ENCODE measurements at places on chromosomes 16 and 17. TPM values are rescaled to one million over a fixed set of nuclear protein-coding genes. Genes with fewer than 3 reads are reported as not detected.
A peak's percentile ranks its signal among the peaks of the same experiment; 100 is the strongest.

DNA sequence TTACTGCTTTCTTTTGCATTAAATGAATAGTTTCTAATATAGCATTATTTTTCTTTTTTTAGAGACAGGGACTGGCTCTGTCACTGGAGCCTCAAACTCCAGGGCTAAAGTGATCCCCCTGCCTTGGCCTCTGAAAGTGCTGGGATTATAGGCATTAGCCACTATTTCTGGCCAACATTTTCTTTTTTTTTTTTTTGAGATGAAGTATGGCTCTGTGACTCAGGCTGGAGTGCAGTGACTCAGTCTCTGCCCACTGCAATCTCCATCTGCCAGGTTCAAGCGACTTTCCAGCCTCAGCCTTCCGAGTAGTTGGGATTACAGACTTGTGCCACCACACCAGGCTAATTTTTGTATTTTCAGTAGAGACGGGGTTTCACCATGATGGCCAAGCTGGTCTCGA lies 2.0 kb upstream of the DUXB start:
- DNase-seq, result no peak

- no peak for DNase-seq
These were observed 119.1 kb upstream of the XYLT1 start for GRCh38 chr16:17589898-17590297.

- DNase-seq, result no peak
These were observed 57.7 kb upstream of the ACSF3 start for GRCh38 chr16:89035669-89036570.

GRCh38 chr17:82158825-82159224 lies 53.8 kb downstream of the CCDC57 start:
- no peak for DNase-seq

- DNase-seq, result no peak
These were observed 36.4 kb upstream of the VPS4A start for GRCh38 chr16:69274699-69275235.

GRCh38 chr16:85675251-85675874 lies 13.4 kb downstream of the GINS2 start:
- DNase-seq, result no peak

- no peak for DNase-seq
These were observed 52.0 kb downstream of the LDHD start for GRCh38 chr16:75064403-75065148.

DNA sequence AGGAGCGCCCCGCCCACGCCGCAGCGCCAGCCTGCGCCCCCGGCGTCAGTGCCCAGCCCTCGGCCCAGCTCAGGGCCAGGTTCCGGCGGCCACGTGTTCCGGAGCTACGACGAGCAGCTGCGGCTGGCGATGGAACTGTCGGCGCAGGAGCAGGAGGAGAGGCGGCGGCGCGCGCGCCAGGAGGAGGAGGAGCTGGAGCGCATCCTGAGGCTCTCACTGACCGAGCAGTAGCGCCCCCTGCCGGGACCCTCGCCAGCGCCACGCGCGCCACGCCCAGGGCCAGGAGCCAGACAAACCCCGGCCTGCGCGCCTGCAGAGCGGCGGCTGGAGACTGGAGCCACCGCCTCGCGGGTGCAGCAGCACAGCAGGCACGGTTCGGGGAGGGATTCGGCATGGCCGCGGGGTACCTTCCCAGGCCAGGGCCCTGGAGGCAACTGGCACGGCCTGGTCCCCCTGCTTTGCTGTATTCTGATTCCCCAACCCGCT lies 9.3 kb downstream of the CORO6 start:
- DNase-seq, result peak; percentile 83

- DNase-seq, result no peak
These were observed 43.9 kb upstream of the CCNF start for GRCh38 chr16:2385190-2385836.

- no peak for DNase-seq
These were observed 300.1 kb downstream of the UTP18 start for GRCh38 chr17:51560398-51560797.

Gene PRSS22
- 7.0 TPM for polyA plus RNA-seq

Gene NCOR1
- 112 TPM for polyA plus RNA-seq

Gene MPO
- polyA plus RNA-seq, result 5.1 TPM

Gene ACSM2A
- polyA plus RNA-seq, result 59.3 TPM

All from right renal cortex interstitium (tissue), 3 donors.